Globus pallidus (tissue), 1 donor: ENCODE measurements at places on chromosomes 13 and 19.

DNA sequence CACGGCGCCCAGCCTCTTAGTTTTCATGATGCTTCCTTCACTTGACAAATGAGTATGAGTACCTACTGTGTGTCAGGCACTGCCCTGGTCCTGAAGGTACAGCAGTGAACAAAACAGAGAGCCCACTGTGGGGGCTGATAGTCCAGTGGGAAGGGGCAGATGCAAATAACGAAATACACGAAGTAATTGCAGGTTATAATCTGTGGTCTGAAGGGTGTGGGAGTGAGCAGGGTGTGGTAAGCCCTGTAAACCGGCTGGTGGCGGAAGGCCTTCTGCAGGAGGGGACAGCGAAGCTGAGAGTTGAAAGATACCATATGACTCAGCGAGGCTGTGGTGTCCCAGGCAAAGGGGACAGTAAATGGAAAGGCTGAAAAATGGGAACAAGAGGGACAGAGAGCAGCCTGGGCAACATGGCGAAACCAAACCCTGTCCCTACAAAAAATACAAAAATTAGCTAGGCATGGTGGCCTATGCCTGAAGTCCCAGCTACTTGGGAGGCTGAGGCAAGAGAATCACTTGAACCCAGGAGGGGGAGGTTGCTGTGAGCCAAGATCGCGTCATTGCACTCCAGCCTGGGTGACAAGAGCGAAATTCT lies 60.5 kb downstream of the MAP4K1 start:
- DNase-seq: no peak

GRCh38 chr13:110233951-110234280 lies 73.0 kb downstream of the COL4A1 start:
- DNase-seq: no peak

- DNase-seq: no peak
These were observed 39.7 kb upstream of the RXFP2 start for GRCh38 chr13:31699650-31700049.

DNA sequence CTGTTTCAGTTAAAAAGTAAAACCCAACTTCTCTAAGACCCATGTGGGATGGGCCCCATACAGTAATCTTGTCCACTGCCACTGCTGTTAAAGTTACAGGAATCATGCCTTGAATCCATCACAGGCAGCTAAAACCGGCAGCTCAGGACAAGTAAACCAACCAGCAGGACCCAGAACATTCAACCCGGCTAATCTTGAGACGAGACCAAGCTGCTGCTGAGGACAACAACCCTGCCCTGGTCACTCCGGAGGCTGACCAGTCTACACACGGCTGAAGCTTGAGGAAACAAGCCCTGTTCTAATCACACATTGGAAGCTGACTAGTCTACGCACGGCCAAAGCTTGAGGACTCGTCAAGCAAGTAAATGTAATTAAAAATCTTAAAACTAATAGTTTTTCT lies 105.2 kb upstream of the ZNF492 start:
- DNase-seq: no peak

DNA sequence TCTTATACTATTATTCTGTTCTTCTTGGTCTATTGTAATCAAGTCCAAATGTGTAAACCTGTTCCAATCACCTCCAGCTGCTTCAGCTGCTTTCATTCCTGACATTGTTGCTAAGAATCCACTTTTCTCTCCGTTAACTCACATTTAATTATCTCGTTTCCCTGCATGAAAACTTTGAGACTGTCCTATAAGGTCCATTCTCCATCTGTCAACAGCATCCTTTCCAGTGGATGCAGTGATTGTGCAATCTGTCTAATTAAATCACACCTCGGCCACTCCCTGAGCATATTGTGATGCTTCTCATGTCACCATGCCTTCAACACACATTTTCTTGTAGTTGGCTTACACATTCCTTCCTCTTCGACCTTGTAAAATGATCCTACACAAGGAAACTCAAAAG lies 1626.9 kb upstream of the SLC10A2 start:
- no peak for DNase-seq

GRCh38 chr13:71814806-71815360 lies 52.1 kb downstream of the DACH1 start:
- DNase-seq: no peak

- peak; percentile 52 for DNase-seq
These were observed 62.4 kb downstream of the SERTM1 start for GRCh38 chr13:36736119-36736726.

DNA sequence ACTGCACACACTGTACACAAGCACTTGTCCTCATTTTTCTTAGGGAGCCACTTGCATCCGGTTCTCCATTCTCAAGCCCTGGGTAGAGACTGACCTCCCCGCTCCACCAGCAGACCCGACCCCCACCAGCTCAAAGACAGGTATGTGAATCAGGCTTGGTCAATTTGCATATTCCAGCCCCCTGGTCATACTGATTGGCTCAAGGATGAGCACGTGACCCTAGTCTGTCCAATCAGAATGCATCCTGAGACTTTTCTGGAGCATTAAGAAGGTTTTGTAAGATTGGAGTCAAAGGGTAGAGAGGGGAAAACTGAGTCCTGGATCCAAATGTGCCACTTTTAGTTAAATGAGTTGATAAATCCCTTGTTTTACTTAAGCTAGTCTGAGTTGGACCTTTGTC lies 34.1 kb downstream of the NOTCH3 start:
- DNase-seq: no peak

GRCh38 chr13:88248393-88248792 lies 577.2 kb downstream of the SLITRK5 start:
- no peak for DNase-seq
